ENCODE measurements at places on chromosomes 6 and 20.

- no peak for DNase-seq
These were observed 50.0 kb upstream of the ARHGAP18 start for GRCh38 chr6:129759796-129760605.

- DNase-seq: no peak
These were observed 176.0 kb downstream of the MAFB start for GRCh38 chr20:40512994-40513393.

- DNase-seq: no peak
These were observed 78.7 kb upstream of the IFNGR1 start for GRCh38 chr6:137297887-137298286.

- DNase-seq: no peak
These were observed 371.9 kb upstream of the ID4 start for GRCh38 chr6:19465256-19465655.

DNA sequence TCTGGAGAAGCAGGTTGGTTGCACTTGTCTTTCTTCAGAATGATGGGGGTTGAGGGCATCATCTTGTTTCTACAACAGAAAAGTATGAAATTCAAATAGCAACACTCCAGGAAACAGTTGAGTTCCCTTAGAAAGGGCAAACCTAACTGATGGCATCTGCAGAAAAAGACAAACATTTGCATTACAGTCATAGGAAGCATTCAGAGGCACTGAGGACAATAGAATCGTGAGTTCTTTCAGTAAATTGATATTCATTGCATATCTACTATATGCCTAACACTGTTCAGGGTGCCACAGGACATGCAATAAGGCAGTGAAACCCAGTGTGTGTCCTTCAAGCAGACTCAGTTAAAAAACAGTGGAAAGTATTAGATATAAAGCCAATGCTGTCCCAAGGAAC, 41.1 kb upstream of the OPN5 start:
- no peak for DNase-seq

DNA sequence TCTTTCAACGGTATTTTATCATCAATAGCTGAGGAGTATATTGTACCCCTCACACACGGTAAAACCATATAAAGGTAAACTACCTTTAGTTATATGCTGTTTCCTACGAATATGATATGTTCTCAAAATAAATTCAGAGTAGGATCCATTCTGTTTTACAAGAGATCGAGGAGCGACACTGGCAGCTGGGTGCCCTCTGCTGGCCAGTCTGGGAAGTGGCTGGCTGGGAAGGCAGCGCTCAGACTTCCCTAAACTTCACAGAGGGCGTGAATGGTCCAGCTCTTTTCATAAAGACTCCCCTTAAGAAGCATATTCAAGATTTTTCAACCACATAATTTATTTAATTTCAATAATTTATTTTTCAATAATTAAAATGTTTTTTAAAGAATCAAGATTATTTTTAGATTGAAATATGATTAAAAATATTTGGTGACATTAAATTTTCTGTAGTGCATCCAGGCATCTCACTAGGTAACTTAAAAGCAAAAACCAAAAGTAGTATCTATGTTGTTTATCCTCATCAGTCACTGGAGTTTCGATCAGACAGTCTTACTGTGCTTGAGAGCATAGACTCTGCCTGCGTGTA, 187.5 kb upstream of the PDE10A start:
- DNase-seq: peak; percentile 26

DNA sequence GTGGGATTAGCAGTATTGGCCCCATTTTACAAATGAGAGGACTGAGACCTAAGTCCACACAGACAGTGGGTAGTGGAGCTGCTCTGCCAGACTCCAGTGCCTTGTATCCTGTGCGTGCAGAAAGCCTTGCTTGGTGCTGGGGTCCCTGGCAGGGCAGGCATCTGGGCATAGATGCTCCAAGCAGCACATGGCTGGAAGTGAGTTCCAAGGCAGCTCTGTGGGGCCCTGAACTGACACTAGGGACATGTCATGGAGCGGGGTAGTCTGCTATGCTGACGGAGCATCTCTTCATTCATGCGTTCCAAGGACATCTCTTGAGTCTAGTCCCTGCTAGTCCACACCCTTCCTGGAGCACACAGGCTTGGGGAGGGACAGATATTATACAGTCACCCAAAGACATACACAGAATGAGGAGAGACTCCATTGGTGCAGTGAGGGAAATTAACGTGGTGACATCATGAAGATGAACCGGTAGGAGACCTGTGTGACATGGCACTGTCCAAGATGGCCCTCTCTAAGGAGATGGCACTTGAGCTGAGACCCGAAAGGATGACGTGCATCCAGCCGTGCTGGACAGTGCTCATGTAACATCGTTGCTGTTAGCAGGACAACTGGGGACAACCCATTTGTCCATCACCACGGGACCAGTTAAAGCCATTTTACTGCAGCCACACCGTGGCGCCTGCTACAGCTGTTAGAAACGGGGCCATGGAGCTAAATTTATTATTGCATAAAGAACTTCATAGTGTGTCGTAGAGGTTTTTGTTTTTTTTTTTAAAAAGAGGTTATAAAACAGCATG, 65.1 kb downstream of the DLGAP4 start:
- no peak for DNase-seq

GRCh38 chr6:169391473-169392071, 137.9 kb upstream of the THBS2 start:
- no peak for DNase-seq

GRCh38 chr20:25257130-25257529, 9.2 kb downstream of the PYGB start:
- no peak for DNase-seq

DNA sequence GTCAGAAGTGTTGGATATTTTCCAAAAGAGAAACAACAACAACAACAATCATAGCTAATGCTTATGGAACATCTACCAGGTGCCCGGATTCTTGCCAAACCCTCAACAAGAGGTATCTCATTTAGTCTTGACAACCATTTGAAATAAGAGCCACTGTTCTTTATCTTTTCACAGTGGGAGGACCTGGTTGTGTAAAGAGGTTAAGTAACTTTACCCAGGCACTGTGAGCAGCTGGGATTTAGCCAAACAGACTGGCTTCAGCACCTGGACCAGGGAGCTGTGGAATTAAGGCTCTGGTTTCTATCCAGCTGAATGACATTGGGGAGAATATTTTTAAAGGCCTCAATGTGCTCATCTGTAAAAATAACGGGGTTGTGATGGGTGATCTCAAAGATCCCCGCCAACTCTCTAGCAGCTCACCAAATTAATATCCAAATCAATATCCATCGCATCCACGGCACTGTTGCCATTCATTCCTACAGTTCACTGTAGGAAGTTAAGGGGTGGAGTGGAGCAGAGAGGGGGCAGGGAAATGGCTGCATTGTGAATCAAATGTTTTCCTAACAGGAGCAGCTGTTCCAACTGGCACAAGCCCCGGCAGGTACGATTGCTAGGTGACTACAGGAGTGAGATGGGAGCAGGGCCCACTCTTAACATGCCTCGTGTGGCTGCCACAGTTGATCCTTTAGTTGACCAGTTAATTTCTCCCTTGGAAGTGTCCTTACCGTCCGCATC, 61.8 kb downstream of the GCNT2 start:
- DNase-seq: no peak

DNA sequence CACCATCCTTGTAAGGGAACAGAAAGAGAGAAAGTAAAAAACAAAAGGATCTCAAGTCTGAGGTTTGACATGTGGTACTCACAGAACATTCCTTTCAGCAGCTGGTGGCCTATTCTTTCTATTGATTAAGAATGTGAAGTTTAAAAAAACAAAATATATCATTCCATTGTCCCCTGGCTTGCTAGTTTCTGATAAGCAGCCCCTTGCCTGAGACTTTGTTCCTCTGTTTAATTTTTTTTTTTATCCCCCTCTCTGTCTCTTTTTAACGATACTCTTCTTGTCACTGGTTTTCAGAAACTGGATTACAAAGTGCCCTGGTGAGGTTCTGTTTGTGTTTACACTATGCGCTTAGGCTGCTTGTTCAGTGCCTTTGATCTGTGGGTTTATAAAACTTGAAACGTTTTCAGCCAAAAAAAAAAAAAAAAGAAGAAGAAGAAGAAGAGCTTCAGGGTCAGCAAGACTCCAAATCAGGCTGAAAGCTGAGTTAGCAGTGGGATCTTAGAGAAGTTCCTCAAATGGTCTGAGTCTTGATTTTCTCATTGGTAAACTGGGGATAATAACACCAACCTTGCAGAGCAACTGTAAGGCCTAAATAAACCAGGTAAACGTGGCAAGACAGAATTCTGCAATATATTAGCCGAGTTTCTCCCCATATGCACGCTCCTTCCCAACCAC, 45.1 kb upstream of the SLC22A23 start:
- DNase-seq: no peak

- no peak for DNase-seq
These were observed 4.6 kb downstream of the CST4 start for GRCh38 chr20:23684261-23684660.

DNA sequence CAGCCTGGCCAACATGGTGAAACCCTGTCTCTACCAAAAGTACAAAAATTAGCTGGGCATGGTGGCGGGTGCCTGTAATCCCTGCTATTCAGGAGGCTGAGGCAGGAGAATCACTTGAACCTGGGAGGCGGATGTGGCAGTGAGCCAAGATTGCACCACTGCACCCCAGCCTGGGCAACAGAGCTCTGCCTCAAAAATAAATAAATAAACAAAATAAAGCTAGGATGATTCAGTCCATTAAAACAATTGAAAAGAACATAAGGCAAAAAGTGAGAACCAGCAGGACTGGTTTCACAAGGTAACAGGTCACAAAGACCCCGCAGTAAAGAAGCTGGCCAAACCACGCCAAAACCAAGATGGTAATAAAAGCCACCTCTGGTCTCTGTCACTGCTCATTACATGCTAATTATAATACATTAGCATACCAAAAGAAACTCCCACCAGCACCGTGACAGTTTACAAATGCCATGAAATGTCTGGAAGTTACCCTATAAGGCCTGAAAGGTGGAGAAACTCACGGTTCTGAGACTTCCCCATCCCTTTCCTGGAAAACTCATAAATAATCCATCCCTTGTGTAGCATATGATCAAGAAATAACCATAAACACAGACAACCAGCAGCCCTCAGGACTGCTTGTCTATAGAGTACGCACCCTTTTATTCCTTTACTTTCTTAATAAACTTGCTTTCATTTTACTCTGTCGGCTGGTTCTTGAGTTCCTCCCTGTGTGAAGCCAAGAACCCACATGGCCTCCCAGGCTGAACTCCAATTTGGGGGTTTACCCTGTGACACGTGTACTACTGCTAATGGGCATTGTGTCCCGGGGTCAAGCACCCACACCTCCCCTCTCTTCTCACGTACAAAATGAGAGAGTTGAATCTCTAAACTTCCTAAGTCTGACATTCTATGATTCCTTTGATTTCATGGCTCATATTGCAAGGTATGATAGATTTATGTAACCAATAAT, 10.2 kb downstream of the LAMA4 start:
- no peak for DNase-seq

- DNase-seq: no peak
These were observed 663.3 kb downstream of the RFPL4B start for GRCh38 chr6:113010196-113010989.

GRCh38 chr6:18473755-18474154, 86.6 kb downstream of the RNF144B start:
- no peak for DNase-seq

DNA sequence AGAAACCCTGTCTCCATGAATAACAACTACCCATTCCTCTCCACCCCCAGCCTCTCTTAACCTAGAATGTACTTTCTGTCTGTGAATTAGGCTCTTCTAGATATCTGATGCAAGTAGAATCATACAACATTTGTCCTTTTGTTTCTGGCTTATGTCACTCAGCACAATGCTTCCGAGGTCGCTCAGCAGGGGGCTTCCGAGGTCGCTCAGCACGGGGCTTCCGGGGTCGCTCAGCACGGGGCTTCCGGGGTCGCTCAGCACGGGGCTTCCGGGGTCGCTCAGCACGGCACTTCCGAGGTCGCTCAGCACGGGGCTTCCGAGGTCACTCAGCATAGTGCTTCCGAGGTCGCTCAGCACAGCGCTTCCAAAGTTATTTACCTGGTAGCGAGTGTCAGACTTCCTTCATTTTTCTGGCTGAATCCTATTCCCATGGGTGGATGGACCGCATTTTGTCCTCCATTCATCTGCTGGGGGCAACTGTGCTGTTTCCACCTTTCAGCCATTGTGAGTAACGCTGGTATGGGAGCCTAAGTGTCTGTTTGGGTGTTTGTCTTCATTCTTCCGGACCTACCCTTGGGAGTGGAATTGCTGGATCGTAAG, 31.0 kb upstream of the BHLHE23 start:
- DNase-seq: no peak

- DNase-seq: no peak
These were observed 59.2 kb upstream of the TINAG start for GRCh38 chr6:54248994-54249393.

DNA sequence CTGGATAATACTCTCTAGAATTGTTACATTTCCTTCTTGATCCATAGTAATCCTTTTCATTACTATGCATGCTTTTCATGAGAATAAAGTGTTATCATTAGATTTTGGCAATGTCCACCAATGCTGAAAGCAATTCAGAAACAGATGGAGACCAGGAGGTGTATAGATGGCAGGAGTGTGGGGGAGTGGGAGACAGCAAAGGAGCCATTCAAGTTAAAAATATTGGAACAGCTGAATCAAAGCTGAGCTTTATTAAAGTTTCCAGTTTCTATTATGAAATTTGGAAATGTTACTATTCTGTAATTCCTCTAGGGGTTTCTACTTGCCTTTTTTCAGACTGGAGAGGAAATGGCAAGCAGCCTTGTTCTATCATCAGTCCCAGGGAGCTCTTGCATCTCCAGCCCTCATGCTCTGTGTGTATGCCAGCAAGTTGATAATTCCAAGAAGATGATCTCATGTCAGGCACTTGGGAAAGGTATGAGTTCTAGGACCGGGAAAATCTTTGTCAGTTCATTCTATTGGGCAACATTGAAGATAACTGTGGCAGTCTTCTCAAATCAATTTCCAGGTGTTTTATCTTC, 228.0 kb downstream of the CD109 start:
- no peak for DNase-seq

DNA sequence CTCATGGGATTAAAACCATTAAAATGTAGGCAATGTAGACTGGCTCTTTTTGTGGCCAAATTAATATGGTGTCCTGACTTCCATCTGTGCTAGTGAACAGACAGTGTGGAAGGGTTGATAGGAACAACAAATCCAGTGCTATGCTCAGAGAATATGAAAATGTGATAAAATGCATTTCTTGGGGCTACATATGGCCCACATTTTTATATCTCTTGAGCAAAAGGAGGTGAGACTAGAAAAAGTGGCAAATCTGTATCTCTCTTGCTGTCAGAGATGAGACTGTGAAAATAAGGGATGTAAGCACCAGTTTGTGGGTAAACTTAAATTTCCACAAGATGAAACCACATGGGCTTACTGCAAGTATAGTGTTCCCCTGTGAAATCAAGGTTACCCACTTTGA, 162.1 kb downstream of the PHF3 start:
- no peak for DNase-seq

DNA sequence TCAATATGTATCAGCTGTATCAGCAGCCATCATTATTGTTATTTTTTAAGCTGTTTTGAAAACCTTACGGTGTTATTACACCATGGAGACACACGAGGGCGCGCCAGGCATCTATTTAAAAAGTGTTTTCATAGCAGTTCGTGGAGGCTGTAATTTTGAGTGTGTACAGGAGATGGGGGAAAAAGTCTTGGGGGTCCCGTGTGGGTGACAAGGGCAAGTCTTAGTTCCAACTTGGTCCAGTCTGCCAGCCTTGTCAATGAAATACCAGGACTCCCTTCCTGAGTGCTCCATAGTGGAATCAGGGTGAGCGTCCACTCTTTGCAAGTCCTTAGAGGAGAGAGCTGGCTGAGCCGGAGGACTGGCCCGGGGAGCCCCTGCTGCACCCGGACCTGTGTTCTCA, 43.3 kb downstream of the SLC2A10 start:
- DNase-seq: peak; percentile 52

- DNase-seq: no peak
These were observed 65.8 kb downstream of the PHACTR2 start for GRCh38 chr6:143743301-143744166.

GRCh38 chr20:44946271-44946852, 13.8 kb downstream of the TOMM34 start:
- DNase-seq: no peak
